ENCODE measurements at places on chromosomes 2 and 18. TPM values are rescaled to one million over a fixed set of nuclear protein-coding genes. Genes with fewer than 3 reads are reported as not detected.

DNA sequence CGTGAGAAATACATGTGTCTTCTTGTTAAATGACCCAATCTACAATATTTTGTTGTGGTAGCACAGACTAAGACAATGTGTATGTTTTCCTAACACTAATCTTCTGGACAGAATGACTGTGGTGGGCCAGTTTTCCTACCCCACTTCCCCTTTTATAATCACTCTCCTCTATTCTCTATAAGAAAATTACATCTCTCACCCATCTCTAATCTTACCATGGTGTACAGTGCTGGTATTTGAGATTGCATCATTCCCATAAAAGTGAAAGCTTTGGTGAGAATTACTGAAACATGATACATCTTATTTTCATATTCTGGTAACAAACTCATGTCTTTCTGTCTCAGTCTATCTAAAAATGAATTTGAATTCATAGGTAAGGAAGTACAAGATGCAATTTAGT, 40.5 kb downstream of the CAVIN2 start:
- DNase-seq = no peak

The HOXD3 gene
- total RNA-seq = 9.0 TPM

The FBXO15 gene
- total RNA-seq = not detected

The ASAP2 gene
- 31.3 TPM for total RNA-seq

The CHRNG gene
- total RNA-seq = not detected

GRCh38 chr2:111705711-111706336, 178.2 kb downstream of the ANAPC1 start:
- DNase-seq = no peak

The PRKAG3 gene
- not detected for total RNA-seq

DNA sequence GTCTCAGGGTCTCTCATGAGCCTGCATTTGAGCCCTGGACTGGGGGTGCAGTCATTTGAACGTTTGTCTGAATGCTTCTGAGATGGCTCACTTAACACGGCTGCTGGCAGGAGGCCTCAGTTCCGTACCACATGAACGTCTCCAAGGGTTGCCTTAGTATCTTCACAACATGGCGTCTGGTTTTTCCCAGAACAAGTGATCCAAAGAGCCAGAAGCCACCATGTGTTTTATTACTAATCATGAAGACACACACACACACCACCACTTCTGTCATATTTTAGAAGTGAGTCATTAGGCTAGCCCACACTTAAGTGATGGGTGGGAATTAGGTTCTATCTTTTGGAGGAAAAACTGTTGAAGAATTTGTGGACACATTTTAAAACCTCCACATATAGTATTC, 15.0 kb upstream of the MYO1B start:
- DNase-seq = no peak

The WNT6 gene
- 0.24 TPM for total RNA-seq

The SPATA3 gene
- total RNA-seq = not detected

The ANKRD53 gene
- total RNA-seq = 1.4 TPM

- peak; percentile 44 for DNase-seq
Measured at GRCh38 chr2:28613186-28613585, 117.3 kb downstream of the PLB1 start.

- no peak for DNase-seq
Measured at GRCh38 chr2:42960842-42961180, 168.4 kb upstream of the HAAO start.

DNA sequence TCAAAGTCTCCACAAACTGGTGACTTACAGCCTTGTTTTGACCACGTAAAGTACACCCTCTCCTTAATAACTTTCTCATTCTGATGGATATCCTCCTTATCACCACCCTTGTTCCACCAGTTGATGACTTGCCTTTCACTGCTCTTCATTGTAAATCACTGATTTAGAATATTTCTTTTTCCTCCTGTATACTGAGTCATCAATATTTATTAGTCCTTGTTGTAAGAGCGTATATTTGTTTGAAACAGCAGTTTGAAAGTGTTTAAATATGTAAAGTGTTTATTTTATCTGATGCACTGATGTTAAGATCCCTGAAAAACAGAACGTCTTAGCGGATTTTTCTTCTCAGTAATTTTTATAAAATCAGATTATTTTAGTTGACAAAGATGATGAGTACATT, 34.2 kb upstream of the DYSF start:
- no peak for DNase-seq

- no peak for DNase-seq
Measured at GRCh38 chr2:51705417-51705816, 673.5 kb upstream of the NRXN1 start.

The PAX8 gene
- total RNA-seq = 3.6 TPM

The SPEG gene
- 175 TPM for total RNA-seq

The LRATD1 gene
- total RNA-seq = 3.1 TPM
